Stimulated activated naive CD8-positive, alpha-beta T cell treated with anti-CD3 and anti-CD28 coated beads, Interleukin-15, Interleukin-2, amounts not matched to agents 100 U/mL and 50 U/mL, for 24 hours (primary cell): ENCODE measurements at places on chromosomes 6 and 20.
A peak's percentile ranks its signal among the peaks of the same experiment; 100 is the strongest.

GRCh38 chr20:25669826-25670422 is 26.7 kb downstream of the ZNF337 start:
- DNase-seq: no peak

DNA sequence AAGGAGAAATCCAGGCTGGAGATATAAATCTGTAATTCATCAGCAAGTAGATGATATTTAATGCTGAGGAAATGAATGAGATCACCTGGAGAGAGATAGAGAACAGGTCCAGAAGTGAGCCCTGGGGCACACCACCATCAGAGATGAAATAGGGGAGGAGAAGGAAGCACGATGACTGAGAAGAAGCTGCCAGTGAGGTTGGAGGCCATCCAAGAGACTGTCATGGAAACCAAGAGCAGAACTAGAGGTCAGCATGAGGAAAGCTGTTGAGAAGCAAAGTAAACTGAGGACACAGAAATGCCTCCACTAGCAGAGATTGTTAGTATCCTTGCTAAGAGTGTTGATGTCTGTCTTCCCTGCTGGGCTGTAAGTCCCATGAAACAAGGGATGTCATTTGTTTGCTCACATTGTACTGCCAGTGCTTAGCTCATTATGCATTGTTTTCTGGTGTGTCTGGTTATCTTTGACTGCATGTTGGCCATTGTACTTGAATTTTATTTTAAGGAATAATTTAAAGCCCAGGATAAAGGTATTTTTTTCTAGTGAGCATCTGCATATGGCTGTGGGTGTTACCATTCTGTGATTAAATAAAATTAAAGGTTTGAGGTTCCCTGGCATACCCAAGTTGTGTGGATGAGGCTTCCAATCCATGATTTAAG is 35.8 kb downstream of the CDH22 start:
- no peak for DNase-seq

DNA sequence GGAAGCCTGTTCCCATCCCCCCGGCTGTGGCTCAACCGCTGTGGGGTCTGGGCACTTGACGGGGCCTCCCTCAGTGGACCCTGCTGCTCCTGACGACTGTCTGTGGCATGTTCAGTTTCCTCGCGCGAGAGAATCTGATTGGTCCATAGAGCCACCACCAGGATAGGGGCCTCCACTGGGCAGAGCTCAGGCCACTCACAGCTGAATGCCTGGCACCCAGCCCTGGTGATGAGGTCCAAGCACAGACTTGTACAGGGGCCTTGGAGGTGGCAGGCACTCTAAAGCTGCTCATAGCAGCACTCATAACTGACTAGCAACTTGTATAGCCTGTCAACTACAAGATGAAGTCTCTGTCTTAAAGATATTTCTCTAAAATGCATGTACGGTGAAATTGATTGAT is 368.1 kb downstream of the NRN1 start:
- no peak for DNase-seq

- DNase-seq: no peak
Measured at GRCh38 chr6:154356690-154357089, at the start of gene IPCEF1. TSS of gene IPCEF1 (minus strand) at chr6:154356803. CDS start at chr6:154265947, 90,856 bp downstream.

- DNase-seq: no peak
Measured at GRCh38 chr20:22465622-22466446, 118.5 kb downstream of the FOXA2 start.

- DNase-seq: no peak
Measured at GRCh38 chr6:128963561-128963960, 80.6 kb downstream of the LAMA2 start.

DNA sequence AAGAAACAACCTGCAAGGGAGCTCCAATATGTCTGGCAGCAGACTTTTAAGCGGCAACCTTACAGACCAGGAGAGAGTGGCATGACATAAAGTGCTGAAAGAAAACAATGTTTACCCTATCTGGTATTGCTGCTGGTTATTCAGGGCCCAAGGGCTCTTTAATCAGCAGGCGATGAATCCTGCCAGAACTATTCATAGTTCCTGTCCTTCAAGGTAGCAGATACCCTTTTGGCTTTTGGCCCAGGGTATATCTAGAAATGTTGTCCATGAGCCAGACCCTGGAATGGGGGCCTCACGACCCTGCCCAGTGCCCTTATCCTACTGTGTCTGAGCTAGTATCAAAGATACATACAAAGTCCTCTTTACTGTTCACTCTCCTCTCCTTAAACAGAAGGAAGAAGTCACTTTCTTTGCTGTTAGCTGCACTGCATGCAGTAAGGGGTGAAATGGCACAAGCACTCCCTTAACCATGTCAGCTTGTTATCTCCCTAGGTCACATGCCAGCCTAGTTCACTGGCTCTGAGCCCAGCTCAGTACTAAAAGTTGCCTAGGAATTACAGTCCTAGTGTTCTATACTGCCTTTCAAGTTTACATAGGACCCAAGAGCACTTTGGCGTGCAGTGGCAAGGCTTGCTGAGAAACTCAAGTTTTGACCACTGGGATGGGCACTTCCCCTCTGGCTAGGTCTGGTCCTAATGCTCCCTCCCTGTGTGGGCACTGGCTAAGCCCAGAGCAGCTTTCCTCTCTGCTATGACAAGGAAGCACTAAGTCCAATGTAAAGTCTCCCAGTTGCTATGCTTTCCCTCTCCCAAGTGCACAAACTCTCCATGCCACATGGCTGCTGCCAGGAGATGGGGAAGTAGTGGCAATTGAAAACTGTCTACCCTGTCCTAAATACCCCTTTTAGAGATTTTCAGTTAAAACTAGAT is 122.0 kb downstream of the HTR1B start:
- no peak for DNase-seq

DNA sequence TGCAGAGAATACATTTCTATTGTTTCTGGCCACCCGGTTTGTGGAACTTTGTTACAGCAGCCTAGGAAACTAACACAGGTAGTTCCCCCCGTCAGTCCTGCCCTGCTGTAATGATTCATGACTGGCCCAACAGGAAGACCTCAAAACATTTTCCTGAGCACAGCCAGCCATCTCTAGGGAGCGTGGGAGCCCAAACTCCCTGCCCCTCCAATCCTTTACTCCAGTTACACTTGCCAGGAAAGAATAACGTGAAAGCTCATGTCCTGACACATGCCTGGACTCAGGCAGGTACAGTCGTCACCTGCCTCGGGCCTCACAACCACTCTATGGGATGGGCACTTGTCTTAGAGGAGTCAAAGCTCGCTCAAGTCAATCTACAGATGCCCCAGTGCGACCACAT is 8.4 kb downstream of the TXNDC5 start:
- no peak for DNase-seq

DNA sequence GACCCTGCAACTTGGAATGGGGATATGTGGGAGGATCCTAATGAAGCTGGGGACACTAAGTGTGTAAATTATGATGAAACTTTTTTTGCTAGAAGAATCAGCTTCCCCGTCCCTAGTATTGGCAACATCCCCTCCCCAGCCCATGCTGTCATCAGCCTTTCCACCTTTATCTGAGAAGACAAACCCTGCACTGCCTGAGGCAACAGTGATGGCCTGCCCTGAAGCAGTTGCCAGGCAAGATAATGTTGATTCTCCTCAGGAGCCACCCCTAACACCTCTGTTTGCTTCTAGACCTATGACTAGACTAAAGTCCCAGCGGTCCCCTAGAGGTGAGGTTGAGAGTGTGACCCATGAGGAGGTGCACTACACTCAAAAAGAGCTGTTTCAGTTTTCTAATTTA is 27.1 kb downstream of the MICA start:
- no peak for DNase-seq

DNA sequence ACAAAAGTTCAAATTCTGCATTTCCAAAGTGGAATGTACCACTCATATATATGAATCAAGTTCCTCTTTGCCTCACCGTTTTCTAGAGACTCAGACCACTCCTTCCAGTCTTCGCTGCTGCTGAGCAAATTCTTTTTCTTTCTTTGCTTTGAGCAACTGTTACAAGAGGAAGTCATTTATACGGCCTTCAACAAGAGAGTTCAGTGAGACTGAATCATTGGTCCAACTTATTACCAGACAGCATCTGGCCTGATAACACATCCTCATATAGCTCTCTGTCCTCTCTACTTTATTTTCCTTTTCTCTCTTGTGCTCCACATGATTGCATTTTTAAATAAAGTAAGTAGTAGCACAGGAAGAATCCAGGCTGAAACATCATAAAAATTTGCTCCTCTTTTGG is 652.7 kb downstream of the PHF3 start:
- DNase-seq: no peak

GRCh38 chr6:115972679-115973078 is 88.0 kb downstream of the FRK start:
- DNase-seq: no peak

- no peak for DNase-seq
Measured at GRCh38 chr6:29547573-29547972, 12.0 kb downstream of the UBD start.

DNA sequence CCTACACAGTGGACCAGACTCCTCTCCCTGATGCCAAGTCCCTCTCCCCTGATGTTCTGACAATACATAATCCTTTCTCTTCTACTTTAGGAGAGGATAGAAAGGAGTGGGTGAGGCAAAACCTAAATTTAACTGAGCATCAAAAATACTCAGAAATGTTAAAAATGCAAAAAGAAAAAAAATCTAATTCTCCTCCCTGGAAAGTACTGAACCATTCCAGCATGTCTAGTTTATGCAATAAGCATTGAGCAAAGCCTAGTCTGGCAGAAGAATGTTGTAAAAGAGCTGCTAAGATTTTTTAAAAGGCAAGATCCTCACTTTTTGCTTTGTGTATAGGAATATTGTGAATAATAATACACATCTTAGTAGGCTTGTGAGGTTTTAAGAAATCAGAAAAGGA is 116.6 kb upstream of the STXBP5 start:
- no peak for DNase-seq

GRCh38 chr6:53348371-53349208 is at the start of gene ELOVL5:
TSS of gene ELOVL5 (minus strand) at chr6:53348950. CDS start at chr6:53295699, 53,251 bp downstream.
- DNase-seq: peak; percentile 98

DNA sequence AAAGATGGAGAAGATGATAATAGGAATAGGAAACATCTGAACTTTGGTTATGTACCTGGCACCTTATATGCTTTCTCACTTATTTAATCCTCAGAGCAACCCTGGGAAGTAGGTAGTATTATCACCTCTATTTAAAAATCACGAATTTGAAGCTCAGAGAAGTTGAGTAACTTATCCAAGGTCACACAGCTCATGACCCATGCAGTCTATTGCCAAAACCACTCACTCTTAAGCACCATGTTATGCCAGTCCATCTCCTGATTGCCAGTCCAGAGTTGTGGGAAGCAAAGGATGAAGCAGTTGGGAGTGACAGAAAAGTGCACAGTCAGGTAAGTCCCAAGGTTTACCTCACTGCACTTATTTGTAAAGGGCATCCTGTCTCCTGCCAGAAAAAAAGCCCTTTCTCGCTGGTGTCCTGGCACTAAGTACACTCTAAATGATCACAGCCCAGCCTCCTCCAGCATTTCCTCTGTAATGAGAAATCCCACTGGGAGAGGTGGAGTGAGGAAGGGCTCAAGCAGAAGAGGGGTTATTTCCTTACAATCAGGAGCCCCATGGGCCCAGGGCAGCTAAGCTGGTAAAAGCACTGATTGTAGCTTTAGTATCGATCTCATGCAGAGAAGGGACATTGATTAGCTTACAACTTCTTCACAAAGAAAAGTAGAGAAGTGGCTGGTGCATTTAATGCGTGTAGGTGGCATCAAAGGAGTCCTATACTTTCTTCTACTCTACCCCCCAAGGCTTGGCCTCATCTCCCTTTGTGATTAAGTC is 21.3 kb upstream of the SCGN start:
- DNase-seq: no peak

DNA sequence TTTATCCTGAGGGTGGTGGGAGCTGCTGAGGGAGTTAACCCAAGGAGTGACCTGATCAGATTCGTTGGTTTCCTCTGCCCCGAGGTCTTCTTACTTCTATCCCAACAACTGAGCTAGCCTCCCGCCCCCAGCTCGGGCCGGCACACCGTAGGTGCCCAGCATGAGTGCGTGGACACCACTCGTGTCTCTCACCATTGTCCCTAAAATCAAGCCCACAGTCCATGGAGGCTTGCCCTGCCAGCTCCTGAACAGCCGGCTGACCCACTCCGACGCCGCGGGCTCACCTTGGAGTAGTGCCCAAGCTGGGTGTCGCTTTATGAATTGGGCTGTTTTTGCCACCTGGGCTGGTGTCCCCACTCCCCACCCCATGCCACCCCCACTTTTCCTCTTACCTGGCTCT is 59.0 kb upstream of the CCDC167 start:
- DNase-seq: no peak
